GM12878 (cell line): ENCODE measurements at places on chromosomes 5 and 9. TPM values are rescaled to one million over a fixed set of nuclear protein-coding genes. Genes with fewer than 3 reads are reported as not detected.

The SLF1 gene
- polyA plus RNA-seq = 18.6 and 20.0 TPM in 2 replicates

The HACD4 gene
- polyA plus RNA-seq = 4.8 and 5.0 TPM in 2 replicates

The NDFIP1 gene
- polyA plus RNA-seq = 2.5 and 2.7 TPM in 2 replicates

The PCDHAC2 gene
- 0.03 TPM in 1 of 2 replicates, not detected in the other for polyA plus RNA-seq

The ADGRD2 gene
- polyA plus RNA-seq = not detected in 2 replicates

The FOXD4L5 gene
- not detected in 2 replicates for polyA plus RNA-seq

The XPA gene
- 17.8 and 18.9 TPM in 2 replicates for polyA plus RNA-seq

The IL13 gene
- polyA plus RNA-seq = 0.15 TPM in 1 of 2 replicates, not detected in the other
